Right renal pelvis (tissue), 4 donors: ENCODE measurements at places on chromosomes 12 and 14.

GRCh38 chr12:86196465-86196864 lies 59.7 kb downstream of the MGAT4C start:
- no peak for DNase-seq

DNA sequence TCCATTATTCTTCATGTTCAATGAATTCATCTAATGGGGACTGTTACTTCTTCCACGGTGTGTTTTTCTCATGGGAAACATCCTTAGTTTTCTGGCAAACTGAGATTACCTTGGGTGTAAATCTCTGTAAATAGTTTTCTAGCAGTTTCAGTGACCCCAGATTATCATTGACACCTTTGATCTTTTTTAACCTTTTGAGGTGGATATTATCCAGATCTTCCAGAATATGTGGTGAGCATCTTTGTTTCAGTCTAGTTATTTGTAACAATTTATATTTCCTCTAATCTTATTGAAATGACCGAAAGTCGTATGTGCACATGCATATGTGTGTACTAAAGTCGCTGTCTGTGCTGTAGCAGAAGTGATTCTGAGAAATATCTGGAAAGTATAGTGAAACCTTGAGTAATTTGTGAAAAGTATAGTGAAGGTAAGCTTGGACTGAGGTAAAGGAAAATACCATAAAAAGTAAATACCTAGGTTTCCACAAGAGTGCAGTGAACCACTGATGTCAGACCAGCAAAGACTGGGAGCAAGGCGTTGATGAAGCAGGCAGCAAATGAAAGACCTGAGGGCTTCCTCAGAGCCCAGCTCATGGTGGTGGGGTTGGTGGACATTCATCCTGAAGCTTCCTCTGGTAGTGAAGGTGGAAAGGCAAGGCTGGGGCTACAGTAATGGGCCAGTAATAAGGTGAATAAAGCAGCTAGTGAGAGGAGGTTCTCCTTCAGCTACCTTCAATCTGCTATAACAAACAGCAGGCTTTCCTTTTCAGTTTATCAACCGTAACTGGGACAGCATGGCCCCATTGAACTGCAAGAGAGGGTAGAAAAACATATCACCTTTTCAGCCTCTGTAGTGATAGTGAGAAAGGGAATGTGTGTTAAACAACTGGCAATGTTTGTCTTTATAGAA lies 480.2 kb upstream of the FBXO33 start:
- DNase-seq = no peak

- DNase-seq = no peak
These were observed 586.9 kb downstream of the CCER1 start for GRCh38 chr12:90368081-90368480.

- no peak for DNase-seq
These were observed 14.3 kb downstream of the NECAP1 start for GRCh38 chr12:8096281-8096915.
